ENCODE measurements at places on chromosomes 1 and 21. TPM values are rescaled to one million over a fixed set of nuclear protein-coding genes. Genes with fewer than 3 reads are reported as not detected.

GRCh38 chr21:22880573-22880972 is 1882.4 kb downstream of the NCAM2 start:
- DNase-seq: no peak

GRCh38 chr1:185345913-185346720 is 29.1 kb upstream of the IVNS1ABP start:
- no peak for DNase-seq

GRCh38 chr1:179817789-179818188 is 59.8 kb downstream of the TOR1AIP2 start:
- peak; percentile 86 for DNase-seq

The RGS13 gene
- total RNA-seq: not detected

The PARP1 gene
- 140 TPM for total RNA-seq

The GPATCH2 gene
- total RNA-seq: 6.2 TPM

GRCh38 chr1:94418664-94419655 is 771 bp downstream of the ABCD3 start:
- DNase-seq: peak; percentile 45

The SFN gene
- total RNA-seq: not detected

The PADI2 gene
- total RNA-seq: 1.1 TPM

The TENT5C gene
- 16.7 TPM for total RNA-seq

DNA sequence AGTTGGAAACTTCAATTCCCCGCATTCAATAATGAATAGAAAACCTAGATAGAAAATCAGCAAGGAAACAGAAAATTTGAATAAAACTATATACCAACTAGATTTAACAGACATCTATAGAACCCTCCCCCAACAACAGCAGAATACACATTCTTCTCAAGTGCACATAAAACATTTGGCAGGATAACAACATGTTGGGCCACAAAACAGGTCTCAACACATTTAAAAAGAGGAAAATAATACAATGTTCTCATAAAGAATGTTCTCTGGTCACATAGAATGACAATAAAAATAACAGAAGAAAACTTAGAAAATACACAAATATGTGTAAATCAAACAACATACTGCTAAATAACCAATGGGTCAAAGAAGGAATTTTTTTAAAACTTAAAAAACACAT is 24.9 kb downstream of the ITGB3BP start:
- no peak for DNase-seq

GRCh38 chr1:234712891-234713305 is 102.9 kb upstream of the IRF2BP2 start:
- DNase-seq: no peak

- DNase-seq: no peak
Measured at GRCh38 chr1:60265560-60266535, 192.3 kb upstream of the C1orf87 start.

GRCh38 chr1:179047636-179047997 is 21.9 kb downstream of the FAM20B start:
- no peak for DNase-seq

DNA sequence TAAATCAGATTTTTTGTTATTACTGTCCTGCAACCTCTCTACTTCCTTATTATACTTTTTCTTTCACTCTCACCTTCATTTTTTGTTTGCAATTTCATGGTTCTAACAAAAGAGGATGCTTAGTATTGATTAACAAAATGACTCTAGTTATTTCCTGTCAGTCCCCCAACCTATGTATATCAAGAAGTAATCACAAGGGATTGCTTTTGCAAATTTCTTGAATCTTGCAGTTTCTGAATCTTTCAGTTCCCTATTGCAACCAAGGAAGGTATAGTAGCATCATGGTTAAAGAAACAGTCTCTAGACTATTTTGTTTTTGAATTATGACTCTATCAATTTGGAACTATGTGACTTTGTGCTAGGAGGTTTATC is 446.9 kb downstream of the NEGR1 start:
- no peak for DNase-seq

- DNase-seq: no peak
Measured at GRCh38 chr1:61125263-61125662, 42.9 kb downstream of the NFIA start.

The PLPPR4 gene
- total RNA-seq: 0.55 TPM

DNA sequence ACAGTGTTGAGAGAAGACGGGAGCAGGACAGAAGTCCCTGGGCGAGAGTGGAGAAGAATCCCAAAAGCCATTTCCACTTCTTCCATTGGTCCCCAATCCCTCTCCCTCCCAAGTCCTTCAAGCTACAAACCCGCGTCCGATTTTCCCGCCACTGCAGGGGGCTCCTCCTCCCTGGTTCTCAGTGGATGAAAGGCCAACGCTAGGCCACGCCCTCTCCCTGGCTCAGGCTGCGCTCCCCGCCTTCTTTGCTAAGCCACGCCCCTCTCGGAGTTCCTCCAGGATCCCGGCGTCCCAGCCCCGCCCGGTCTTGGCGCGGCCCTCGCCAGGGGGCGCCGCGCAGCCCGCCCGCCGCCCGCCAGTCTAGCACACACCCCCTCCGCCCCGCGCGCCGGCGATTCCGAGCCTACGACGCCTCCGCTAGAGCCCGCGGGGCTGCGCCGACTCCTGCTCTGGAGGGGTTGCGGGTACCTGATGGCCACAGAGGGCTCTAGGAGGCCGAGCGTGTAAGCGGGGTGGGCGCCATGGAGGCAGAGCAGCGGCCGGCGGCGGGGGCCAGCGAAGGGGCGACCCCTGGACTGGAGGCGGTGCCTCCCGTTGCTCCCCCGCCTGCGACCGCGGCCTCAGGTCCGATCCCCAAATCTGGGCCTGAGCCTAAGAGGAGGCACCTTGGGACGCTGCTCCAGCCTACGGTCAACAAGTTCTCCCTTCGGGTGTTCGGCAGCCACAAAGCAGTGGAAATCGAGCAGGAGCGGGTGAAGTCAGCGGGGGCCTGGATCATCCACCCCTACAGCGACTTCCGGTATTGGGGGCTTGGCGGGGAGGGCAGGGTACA is at the start of gene HCN3:
Gene HCN3, plus strand, starts transcription at position 394 of the 832 bp plus-strand sequence. Its CDS starts 128 bp downstream, at position 522.
- peak; percentile 99 for DNase-seq

The DESI2 gene
- total RNA-seq: 25.1 TPM

DNA sequence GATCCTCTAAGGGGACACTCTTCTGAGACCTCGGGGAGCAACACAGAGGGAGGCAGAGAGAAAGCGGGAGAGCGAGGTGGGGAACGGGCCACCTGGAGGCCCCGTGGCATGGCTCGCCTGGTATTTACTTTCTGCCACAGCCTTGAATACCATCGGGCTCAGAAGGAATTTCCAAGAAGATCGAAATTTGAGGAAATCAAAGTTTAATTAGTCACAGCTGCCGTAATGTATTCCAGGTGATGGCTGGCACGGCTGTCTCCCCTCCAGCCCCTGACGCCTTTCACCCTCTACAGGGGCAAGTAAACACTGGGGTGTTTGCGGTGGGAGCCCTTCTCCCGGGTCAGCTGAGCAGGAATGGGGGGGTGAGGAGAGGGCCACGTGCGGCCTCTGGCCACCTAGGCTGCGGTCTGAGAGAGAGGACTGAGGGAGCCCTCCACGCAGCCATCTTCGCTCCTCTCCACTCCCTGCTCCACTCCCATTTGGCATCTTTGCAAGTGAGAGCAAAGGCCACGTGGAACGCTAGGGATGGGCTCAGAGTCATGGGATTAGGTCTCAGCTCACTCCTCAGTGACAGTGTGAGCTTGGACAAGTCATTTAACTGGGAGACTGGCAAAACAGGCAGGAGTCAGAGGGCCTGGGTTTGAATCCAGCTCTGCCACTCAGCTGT is 125.2 kb downstream of the SYF2 start:
- no peak for DNase-seq

The RGS18 gene
- 1.4 TPM for total RNA-seq

DNA sequence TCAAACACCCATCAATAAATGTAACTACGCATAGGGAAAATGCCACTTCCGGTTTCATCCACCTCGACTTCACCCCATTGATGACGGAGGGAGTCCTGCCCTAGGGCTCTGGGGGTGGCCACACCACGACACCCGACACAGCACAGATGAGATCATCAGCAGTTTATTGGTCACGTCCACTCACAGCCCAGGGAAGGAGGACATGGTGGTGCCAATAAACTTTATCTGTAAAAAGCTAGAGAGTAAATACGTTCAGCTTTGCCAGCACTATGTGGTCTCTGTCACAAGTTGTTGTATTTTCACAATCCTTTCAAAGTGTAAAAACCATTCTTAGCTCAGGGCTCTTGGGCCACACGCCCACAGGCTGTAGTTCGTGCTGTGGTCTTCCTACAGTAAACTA is 16.3 kb downstream of the SETD4 start:
- DNase-seq: no peak

The CSMD2 gene
- total RNA-seq: 0.22 TPM

DNA sequence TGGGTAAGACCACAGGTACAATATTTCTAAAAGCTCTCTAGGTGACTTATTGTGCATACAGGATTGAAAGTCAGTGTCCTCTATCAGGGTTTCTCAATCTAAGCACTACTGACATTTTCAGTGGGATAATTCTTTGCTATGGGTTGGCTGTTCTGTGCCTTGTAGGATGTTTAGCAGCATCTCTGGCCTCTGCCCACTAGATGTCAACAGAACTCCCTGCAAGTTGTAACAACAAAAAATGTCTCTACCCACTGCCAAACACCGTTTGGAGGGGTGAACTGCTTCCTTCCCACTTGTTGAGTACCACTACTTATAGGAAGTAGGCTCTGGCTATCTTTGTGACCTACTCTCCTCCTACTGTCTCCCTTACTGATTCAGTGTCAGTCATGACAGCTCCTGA is 90.1 kb upstream of the ZRANB2 start:
- DNase-seq: no peak

- DNase-seq: no peak
Measured at GRCh38 chr1:221891708-221892107, 149.8 kb upstream of the DUSP10 start.

The ZNF648 gene
- not detected for total RNA-seq
